IMR-90 (cell line): ENCODE measurements at places on chromosomes 1 and 21. TPM values are rescaled to one million over a fixed set of nuclear protein-coding genes. Genes with fewer than 3 reads are reported as not detected.
A peak's percentile ranks its signal among the peaks of the same experiment; 100 is the strongest.

GRCh38 chr1:157286646-157287420 lies 148.6 kb upstream of the ETV3 start:
- H3K27ac ChIP-seq: no peak overlapping the region
- H3K4me3 ChIP-seq: no peak overlapping the region
- H3K27me3 ChIP-seq: no peaks in the 10 kb centered on the region; the same call in 1 of the 2 replicates
- no peak for DNase-seq

DNA sequence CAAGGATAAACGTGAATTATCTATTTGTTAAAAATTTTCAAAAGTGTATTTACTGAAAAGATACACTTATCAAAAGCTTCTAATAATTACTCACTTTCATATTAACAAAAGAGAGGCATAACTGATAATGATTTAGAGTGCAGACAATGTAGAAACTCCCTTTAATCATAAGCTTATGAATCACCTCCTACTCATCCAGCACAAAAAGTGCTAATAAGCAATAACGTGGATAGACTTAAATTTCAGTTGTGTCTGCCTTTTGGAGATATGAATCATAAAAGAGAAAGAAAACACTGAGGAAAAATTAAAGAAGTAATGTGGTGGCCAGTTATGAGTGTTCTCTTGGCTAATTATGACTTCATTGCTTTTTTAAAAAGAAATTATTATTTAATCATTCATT lies 827.6 kb upstream of the B3GALT2 start:
- H3K27ac ChIP-seq: no peak overlapping the region
- H3K4me1 ChIP-seq: no peaks in the 10 kb centered on the region
- H3K36me3 ChIP-seq: no peaks in the 10 kb centered on the region
- H3K27me3 ChIP-seq: no peaks in the 10 kb centered on the region
- DNase-seq: peak; percentile 8
- H3K4me3 ChIP-seq: no peak overlapping the region

DNA sequence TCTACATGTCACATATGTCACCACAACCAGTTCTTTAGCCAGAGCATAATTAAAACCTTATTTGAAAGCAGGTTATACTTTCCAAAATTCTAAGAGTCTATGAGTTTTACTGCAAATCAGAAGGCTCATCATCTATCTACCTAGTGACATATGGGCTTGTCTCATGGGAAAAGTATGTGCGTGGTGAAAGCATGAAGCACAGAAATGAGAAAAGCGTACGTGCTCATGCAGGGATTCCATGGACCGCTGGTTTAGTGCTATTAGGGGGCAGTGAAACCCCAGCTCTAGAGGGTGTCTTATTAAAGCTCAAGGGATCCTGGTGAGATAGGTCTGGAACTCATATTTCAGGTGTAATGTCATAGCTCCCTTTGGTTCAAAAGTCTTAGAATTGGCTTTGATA lies 50.2 kb downstream of the FAM163A start:
- no peaks in the 10 kb centered on the region for H3K4me1 ChIP-seq
- no peak overlapping the region for H3K27ac ChIP-seq
- H3K36me3 ChIP-seq: no peaks in the 10 kb centered on the region
- H3K27me3 ChIP-seq: peaks cover 47% of the 10 kb centered on the region
- H3K4me3 ChIP-seq: no peak overlapping the region

DNA sequence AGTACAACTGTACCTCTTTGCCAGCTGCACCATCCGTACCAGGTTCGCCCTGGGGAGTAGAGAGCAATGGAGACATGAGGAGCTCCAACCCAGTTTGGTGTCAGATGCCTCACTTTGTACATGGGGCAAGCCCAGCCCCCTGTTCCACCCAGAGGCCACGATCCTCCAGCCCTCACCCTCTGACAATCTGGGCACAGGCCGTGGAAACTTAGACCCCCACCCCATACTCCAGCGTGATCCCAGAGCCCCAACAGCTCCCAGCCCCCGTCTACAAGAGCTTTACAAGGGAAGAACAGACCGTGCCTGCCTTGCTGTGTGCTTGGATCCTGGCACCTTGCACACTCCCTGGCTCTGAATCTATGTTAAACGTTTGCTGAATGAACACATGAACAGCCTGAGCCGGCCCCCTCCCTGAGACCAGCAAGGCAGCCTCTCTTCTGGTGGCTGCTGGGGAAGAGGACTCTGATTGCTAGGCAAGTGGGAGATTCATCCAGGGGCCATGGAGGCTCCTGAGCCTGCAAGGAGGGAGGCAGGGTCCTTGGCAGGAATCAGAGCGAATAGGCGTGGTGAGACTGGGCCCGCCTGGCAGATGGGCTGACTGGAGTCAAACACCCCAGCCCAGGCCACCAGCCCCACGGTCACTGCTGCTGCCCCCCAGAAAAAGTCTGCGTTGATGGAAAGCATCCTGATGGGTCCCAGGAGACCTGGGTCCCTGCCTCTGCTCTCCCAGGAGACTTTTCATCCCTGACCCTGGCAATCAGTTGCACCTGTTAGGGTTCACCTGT lies 12.5 kb upstream of the PEF1 start:
- DNase-seq: no peak
- no peaks in the 10 kb centered on the region for H3K27me3 ChIP-seq
- peaks cover 82% of the 10 kb centered on the region for H3K36me3 ChIP-seq

DNA sequence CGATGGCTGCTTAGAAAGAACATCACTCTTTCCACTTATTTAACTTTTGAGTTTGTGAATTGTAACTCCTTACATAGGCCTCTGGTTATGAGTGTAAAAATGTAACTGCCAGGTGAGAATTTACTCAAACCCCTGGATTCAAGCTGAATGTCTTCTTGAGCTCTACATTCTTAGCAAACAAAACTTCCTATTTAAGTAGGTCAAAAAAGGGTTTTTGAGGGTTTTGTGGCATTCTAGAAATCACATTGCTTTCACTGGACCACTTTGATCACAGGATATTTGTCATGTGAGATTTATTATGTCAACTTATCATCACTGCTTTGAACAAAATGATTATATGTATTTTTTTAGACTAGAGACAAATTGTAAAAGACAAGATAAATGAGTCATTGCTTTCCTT lies 5.7 kb downstream of the IL23R start:
- no peaks in the 10 kb centered on the region for H3K36me3 ChIP-seq
- H3K27me3 ChIP-seq: peaks cover 8% of the 10 kb centered on the region; the same call in 1 of the 2 replicates
- no peak overlapping the region for H3K4me3 ChIP-seq
- DNase-seq: no peak
- no peaks in the 10 kb centered on the region for H3K4me1 ChIP-seq

Gene S100A8
- total RNA-seq: not detected in 2 replicates

Gene HSF2BP
- total RNA-seq: 0.83 and 0.90 TPM in 2 replicates
